NCI-H187 treated with DMSO at 0.1 percent for 48 hours (cell line): ENCODE measurements at places on chromosomes 1 and 21.
A peak's percentile ranks its signal among the peaks of the same experiment; 100 is the strongest.

DNA sequence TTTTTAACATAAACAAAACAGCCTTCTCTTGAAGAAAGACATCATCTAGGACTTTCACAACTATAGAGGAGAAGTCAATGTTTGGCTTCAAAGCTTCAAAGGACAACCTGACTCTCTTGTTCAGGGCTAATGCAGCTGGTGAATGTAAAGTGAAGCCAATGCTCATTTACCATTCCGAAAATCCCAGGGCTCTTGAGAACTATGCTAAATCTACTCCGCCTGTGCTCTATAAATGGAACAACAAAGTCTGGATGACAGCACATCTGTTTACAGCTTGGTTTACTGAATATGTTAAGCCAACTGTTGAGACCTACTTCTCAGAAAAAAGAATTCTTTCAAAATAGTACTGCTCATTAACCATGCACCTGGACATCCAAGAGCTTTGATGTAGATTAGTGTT lies 259.8 kb upstream of the NR5A2 start:
- DNase-seq = no peak

- no peak for DNase-seq
Observed at GRCh38 chr1:18972531-18972930, 16.1 kb upstream of the IFFO2 start.

- no peak for DNase-seq
Observed at GRCh38 chr1:204613636-204614035, 71.9 kb downstream of the LRRN2 start.

- DNase-seq = no peak
Observed at GRCh38 chr1:164233149-164233548, 325.8 kb upstream of the PBX1 start.

DNA sequence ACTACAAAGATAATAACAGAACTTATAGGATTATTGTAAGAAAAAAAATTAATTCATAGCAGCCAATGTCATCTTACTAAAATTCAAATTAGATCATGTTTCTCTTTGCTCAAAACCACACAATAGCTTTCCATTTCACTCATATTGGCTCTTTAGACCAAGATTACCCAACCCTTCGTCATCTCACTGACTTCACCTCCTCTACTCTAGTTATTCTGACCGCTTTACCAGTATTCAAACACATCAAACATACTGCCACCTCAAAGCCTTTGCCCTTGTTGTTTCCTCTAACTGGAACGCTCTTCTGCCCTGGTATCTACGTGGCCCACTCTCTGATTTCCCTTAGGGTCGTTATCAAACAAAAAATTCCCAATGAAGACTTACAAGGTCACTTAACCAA lies 1.7 kb downstream of the ANGPTL3 start:
- DNase-seq = no peak

GRCh38 chr1:921011-921837 lies 2.5 kb upstream of the SAMD11 start:
- DNase-seq = peak; percentile 40

DNA sequence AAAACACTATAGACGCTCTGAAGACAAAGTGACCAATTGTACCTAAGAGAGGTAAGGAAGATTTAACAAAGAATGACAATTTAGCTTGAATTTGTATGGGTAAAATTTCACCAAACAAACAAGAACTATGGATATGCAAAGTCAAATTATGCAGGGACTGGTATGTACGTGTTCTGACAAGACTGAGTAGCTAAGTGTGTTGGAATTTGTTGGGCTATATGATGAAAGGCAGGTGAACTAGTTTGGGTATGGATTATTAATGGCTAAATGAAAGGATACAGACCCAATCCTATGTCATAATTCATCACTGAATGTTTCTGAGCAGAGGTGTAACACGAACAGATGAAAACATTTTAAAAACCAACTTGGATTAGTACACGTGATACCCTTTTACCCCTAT lies 7.6 kb downstream of the DNTTIP2 start:
- no peak for DNase-seq

GRCh38 chr1:78045563-78045925 lies 222 bp upstream of the GIPC2 start:
- DNase-seq = no peak

DNA sequence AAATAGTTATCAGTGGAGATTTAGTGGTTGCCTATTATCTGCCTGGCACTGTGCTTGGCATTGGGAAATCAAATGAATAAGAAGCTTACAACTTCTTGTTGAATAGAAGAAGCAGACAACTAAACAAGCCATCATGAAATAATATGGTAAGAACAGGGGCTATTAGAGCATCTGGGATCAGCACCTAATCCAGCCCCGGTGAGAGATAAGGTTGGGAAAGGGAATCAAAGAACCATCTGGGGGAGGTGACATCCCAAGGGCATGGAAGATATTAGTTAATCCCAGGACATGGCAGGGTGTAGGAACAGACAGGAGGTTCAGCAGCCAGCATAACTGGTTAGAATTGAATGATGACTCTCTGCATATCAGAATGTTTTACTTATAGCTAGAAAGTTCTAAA lies 36.3 kb upstream of the SUCO start:
- DNase-seq = no peak

- DNase-seq = no peak
Observed at GRCh38 chr1:231803353-231803752, 176.8 kb downstream of the DISC1 start.

DNA sequence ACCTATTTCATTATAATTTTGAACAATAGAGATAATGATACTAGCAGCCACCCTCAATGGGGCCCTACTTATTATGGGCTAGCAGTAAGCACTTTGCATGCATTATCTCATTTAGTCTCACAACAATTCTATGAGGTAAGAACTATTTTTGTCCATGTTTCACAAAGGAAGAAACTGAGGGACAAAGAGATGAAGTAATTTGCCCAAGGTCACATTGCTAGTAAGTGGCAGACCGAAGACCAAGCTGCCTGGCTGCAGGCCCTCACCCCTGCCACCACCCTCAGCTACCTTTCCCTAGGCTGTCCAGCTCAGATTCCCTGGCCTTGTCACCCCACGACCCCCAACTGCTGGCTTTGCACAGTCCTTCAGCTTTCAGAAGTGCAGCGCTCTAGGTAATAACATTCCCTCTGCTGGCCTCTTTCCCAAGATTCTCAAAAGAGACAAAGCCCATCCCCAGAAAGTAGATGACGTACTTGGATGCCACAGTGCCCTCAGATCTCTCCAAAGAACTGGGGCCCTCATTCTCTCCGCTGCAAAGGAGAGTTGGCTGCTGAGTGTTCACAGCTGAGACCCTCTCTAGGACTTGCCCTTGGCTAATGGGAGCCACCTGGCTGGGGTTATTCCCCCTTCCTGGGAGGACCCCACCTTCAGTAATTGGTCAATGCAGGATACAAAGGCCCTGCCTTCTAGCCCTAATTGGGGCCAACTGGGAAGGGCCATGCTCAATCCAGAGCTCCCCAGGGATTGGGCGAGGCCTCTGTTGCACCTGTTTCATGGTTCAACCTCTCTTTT lies 39.5 kb downstream of the IRF2BP2 start:
- no peak for DNase-seq

DNA sequence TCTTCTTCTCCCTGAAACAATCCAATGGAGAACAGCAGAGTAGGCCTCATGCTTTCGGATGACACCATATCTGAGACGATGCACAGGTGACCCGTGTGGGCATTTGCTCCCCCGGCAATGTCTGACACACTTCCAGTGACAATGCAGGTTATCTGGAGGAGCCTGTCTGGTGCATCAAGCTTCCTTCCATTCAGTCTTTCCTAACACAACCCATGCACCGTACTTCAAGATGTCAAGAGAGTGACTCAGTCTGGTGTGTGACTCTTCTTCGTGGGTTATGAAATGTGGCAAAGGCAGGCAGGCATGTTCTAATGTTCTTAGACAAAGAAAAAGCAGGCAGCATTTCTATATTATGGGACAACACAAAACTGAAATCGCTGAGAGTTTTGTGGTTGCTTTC lies 159.1 kb downstream of the EDEM3 start:
- DNase-seq = no peak

GRCh38 chr1:209190591-209191261 lies 392.8 kb upstream of the CAMK1G start:
- DNase-seq = no peak

GRCh38 chr1:44113095-44113609 lies 5.5 kb upstream of the KLF17 start:
- DNase-seq = no peak

GRCh38 chr1:151059109-151060006 lies at the start of gene CDC42SE1:
Gene CDC42SE1, minus strand, starts transcription at chr1:151059622. Its CDS starts 3,892 bp downstream, at chr1:151055730.
- peak; percentile 67 for DNase-seq

DNA sequence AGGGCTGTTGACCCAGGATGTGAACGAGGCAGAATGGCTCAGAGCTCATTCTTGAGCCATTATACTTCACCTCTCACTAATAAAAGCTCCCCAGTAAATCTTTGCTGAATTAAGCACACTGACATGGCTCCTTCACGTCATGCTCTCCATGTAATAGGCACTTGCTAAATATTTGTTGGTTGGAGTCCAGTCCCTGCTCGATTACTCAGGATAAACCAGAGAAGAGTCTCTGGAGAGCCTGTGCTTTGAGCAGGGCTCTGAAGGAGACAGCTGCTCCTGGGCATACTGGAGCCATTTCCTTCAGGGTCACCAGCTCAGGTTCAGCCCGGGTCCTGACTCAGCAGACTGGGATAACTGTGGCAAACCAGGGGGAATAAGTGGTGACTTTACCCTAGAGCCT lies 46.9 kb downstream of the HLX start:
- DNase-seq = no peak

- no peak for DNase-seq
Observed at GRCh38 chr21:32197896-32198295, 81.0 kb downstream of the MIS18A start.

DNA sequence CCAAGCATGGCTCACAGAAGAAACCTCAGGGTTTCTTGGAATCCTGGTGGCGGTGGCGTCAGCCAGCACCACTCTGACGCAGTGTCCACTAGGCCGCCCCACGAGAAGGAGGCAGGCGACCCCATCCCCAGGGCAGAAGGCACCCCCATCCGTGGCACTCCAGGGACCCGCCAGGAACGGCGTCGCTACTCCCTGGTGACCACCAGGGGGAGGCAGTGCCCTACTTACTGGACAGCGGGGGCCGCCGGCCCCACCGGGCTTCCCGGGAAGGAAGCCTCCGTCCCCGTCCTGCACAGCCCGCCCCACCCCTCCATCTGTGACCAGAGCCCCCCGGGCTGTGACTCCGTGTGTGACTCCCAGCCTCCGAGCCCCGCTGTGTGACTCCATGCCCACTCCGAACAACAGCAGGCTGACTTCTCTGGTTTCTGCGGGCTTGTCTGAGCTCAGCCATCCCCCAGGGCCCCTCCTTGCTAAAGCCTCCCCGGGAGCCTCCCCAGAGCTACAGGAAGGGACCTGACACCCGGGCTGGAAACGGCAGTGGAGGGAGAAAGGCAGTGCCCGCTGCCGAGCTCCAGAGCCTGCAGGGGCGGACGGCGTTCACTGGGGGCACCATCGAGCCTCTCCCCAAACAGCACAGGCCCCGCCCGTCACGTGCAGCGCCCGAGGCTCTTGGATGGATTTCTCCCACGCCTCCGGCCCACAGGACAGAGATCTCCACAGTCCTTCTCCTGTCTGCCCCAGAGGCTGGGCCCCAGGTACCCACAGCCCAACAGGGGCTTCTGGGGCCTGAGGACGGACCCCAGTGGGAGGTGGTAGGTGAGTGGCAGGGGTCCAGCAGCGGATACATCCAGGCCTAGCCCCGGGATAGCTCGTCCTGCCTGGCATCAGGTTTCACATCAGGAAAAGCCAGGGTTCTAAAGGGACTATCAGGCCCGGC lies 21.1 kb downstream of the KIF17 start:
- DNase-seq = peak; percentile 21

DNA sequence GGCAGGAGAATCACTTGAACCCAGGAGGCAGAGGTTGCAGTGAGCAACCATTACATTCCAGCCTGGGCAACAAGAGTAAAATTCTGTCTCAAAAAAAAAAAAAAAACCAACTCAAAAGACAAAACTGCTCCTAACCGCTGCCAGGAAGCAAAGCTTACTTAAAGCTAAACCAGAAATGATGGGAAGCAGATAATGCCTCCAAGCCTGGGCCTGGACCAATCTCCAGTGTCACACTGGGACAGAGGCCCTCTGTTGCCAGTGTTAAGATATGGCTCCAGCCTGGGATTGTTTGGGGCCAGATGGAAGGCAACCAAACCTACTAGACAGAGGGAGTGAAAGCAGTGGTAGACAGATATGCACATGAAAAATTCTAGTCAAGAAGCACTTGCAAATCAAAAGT lies 36.9 kb downstream of the NSL1 start:
- no peak for DNase-seq

- DNase-seq = no peak
Observed at GRCh38 chr1:67684526-67685066, 405 bp upstream of the GADD45A start.

- DNase-seq = no peak
Observed at GRCh38 chr1:67941746-67942145, 108.5 kb upstream of the GNG12 start.

DNA sequence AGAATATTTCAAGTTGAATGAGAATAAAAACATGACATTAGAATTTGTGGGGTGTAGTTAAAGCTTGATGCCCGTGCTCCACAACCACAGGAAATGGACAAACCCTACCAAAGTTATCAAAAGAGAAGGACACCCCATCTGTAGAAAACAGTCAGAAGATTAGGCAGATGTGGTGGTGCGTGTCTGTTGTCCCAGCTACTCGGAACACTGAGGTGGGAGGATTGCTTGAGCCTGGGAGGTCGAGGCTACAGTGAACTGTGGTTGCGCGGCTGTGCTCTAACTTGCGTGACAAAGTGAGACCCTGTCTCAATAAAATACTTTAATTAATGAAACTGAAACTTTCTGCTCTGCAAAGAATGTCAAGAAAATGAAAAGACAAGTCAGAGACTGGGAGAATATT lies 1.5 kb upstream of the SPATC1L start:
- no peak for DNase-seq

DNA sequence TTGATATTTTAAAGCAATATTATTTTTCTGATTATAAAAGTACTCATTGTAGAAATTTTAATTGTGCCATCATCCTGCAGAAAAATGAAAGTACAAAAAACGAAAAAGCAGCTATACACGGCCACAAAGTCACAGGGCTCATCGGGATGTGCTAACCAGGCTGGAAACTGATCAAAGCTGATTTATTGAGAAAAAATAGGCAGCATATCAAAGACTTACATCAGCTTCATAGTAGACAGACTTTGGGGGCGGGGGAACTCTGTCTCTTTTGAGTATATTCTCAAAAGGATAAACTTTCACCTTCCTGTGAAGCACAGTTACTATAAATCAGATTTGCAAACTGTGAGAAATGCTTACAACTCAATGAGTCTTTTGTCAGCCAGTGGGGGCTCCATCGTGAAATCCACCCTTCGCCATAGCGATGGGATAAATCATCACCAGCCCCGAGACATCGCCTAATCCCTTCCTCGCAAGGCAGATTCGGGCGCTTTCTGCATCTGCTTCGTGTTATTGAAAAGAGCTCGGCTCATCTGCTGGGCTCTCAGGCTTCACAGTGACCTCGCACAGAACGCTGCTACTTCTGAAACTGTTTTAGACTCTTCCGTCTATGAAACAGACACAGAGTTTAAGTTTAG lies 69.2 kb upstream of the ERG start:
- DNase-seq = no peak
